Tibial nerve (tissue), 4 donors: ENCODE measurements at places on chromosomes 3 and 15. TPM values are rescaled to one million over a fixed set of nuclear protein-coding genes. Genes with fewer than 3 reads are reported as not detected.

The ATP10A gene
- total RNA-seq = 12.0 TPM

The HIGD1A gene
- 204 TPM for total RNA-seq

DNA sequence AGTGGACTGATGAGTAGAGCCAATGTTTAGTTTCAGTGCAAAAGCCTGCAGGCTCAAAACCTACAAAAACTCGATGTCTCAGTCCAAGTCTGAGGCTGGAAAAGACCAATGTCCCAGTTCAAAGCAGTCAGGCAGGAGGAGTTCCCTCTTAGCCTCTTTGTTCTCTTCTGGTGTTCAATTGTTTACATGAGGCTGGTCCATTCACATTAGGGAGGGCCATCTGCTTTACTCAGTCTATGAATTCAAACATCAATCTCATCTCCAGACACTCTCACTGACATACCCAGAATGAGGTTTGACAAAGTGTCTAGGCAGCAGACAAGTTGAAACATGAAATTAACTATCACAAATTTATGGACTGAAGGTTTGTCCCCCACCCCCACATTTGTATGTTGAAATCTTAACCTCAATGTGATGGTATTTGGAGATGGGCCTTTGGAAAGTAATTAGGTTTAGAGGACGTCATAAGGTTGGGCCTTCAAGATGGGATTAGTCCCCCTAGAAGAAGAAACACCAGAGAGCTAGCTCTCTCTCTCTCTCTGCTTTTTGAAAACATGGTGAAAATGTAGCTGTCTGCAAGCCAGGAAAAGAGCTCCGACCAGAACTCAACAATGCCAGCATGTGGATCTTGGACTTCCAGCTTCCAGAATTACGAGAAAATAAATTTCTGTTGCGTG is 438.5 kb upstream of the RGMA start:
- H3K4me1 ChIP-seq = no peaks in the 10 kb centered on the region
- no peak for DNase-seq
- H3K36me3 ChIP-seq = no peaks in the 10 kb centered on the region
- H3K4me3 ChIP-seq = no peak overlapping the region
- no peaks in the 10 kb centered on the region for H3K27me3 ChIP-seq

DNA sequence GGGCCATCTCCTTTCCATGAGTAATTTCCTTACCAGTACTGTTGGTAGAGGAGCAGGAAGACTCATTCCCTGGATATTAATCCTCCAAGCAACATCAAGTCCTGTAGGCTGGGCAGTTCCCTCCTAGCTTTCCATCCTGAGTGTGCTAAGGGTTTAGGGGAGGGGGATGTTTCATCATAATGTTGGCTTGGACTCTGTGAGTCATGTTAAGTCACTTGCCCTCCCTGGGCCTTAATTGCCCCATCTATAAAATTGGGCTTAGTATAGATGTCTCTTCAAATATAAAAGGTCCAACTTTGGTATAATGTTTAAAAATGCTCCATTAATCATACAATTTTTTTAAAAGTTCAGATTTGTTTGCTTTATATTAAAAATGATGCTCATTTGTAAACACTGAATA is 52.7 kb downstream of the TLE3 start:
- H3K4me3 ChIP-seq = no peak overlapping the region
- H3K27me3 ChIP-seq = no peaks in the 10 kb centered on the region
- H3K4me1 ChIP-seq = peaks cover 7% of the 10 kb centered on the region
- no peak overlapping the region for H3K27ac ChIP-seq
